ENCODE measurements at places on chromosomes 12 and 14.

DNA sequence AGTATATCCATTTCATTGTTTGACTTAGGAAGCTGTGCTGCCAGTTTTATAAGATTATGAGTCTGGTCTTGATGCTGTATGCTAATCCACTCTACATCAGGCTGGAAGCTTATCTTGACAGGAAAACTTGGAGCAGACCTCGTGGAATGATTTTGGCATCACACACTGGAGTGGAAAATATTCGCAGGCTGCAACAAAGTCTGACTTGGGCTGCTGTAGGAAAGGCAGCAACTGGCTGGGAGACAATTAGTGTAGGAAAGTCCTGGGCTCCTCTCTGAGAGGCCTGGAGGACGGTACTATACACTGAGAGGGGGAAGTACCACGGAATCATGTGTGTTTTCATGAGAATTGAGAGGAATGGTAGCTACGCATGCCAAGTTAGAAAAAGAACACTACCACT, 383.7 kb downstream of the ETNK1 start:
- no peak for DNase-seq

DNA sequence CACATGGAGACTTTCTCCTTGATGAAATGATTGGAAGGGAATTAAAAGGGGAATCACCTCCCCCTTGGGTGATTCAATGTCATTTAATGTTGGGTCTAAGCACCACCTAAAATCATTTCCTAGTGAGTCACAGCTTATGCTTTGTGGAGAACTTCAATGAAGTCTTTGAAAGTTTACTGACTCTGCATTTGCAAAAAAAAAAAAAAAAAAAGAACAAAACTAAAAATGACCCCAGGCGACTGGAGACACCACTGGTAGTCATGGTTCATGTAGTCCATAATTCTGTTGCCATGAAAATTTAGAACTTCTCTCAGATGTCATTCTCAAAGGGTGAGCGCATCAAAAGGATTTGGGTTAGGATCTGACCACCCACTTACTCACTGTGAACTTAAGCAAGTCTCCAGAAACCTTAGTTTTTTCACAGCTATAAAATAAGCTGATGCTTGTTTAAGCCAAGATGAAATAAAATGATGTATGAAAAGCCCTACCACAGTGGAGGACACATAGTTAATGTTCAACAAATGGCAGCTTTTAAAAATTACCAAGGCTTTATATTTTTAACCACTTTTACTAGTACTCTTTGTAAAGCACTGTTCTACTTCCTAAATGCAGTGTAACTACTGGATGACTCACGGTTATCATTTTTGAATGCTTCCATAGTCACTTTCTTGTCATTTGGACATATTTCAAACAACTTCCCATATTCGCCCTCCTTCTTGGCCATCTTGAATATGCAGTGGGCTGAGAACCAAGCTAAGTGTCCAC, 18.1 kb upstream of the KSR2 start:
- no peak for DNase-seq

DNA sequence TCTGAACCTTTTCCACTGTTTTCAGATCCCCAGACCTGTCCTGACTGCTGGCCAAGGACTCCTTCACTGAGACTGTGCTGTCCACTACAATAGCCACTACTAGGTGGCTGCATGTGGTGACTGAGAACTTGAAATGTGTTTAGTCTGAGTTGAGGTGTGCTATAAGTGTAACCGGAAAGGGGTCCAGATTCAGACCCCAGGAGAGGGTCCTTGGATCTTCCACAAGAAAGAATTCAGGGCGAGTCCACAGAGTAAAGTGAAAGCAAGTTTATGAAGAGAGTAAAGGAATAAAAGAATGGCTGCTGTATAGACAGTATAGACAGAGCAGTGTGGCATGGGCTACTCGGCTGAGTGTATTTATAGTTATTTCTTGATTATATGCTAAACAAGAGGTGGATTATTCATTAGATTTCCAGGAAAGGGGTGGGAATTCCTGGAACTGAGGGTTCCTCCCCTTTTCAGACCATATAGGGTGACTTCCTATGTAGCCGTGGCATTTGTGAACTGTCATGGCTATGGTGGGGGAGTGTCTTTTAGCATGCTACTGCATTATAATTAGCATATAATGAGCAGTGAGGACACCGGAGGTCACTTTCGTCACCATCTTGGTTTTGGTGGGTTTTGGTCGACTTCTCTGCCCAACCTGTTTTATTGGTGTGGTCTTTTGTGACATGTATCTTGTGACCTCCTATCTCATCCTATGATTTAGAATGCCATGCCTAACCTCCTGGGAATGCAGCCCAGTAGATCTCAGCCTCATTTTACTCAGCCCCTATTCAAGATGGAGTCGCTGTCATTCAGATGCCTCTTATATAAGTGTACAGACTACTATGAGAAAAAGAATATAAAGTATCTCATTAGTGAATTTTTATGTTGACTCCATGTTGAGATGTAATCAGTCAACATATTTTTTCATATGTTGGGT, 70.0 kb upstream of the SRSF5 start:
- no peak for DNase-seq

- no peak for DNase-seq
These were observed 18.0 kb upstream of the CRY1 start for GRCh38 chr12:107111314-107111713.

GRCh38 chr12:52126050-52126604, 46.6 kb downstream of the SMIM41 start:
- DNase-seq, result no peak

DNA sequence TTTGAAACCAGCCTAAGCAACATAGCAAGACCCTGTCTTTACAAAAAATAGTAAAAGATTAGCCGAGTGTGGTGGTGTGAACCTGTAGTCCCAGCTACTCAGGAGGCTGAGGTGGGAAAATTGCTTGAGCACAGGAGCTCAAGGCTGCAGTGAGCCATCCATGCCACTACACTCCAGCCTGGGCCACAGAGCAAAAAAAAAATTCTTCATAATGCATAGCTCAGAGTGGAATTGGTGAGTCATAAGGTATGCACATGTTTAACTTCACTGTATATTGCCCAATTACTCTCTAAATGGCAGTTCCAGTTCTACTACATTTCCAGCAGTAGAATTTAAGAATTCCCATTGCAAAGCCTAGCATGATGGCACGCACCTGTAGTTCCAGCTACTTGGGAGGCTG, 26.8 kb upstream of the CLIP1 start:
- no peak for DNase-seq

DNA sequence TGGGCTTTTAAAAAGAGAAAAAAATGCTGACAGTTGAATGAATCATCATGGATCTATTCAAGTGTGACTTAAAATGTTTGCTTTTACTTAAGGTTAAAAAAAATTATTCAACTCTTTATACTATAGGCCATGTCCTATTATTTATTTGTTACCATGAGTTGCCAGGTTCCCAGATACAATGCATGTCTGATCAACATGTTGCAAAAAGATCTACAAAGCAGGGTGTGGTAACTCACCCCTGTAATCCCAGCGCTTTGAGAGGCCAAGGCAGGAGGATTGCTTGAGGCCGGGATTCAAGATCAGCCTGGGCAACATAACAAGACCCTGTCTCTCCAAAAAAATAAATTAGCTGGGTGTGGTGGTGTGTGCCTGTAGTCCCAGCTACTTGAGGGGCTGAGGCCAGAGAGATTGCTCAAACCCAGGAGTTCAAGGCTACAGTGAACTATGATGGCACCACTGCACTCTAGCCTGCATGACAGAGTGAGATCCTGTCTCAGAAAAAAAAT, 460.8 kb downstream of the BCAT1 start:
- no peak for DNase-seq

- no peak for DNase-seq
These were observed 125.4 kb upstream of the PLEKHA5 start for GRCh38 chr12:19003987-19004619.

GRCh38 chr14:55733599-55733998, 153.6 kb downstream of the KTN1 start:
- no peak for DNase-seq

DNA sequence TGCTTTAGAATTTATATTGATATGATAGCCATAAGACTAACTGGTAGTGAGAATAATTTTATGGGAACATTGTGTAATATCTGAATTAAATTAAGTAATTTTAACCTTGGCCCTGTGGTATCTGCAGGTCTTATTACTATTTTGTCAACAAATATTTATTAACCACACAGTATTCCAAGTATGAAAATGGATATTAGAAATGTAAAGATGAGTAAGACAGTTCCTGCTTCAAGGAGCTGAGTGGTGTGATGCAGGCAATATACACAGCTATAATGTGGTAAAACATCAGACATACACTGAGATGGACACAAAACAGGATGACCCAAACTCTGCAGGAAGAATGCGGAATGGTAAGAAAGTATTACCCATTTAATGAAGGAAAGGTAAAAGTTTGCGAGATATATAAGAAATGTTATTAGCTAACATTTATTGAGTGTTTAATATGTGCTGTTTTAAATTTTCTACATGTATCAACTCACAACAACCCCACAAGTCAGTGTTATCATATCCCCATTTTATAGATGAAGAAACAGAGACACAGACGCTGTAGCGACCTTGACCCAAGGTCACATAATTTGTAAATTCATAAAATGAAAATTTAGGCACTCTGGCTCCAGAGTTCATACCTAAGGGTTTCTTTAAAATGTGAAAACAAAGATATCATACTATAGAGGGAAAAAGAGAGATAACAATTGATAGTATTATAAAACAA, 12.7 kb downstream of the ABCD2 start:
- no peak for DNase-seq

DNA sequence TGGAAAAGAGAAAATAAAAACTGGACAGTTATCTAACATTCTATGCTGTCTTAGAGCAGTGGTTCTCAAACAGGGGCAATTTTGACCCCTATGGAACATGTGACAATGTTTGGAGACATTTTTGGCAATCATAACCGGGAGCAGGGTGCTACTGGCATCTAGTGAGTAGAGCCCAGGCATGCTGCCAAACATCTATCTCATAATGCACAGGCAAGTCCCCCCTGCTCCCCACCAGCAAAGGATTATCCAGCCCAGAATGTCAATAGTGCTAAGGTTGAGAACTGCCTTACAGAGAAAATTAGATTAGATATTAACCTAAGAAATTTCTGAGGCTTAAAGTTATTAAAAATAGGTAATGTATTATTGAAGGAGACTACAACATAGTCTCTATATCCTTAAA, 22.9 kb upstream of the CATSPERB start:
- DNase-seq, result no peak

All from dorsolateral prefrontal cortex (tissue), 122 donors.